AG09319 (cell line): ENCODE measurements at places on chromosomes 1 and 21.

- no peak for DNase-seq
Measured at GRCh38 chr1:183931646-183932271, 105.8 kb downstream of the COLGALT2 start.

- no peak for DNase-seq
Measured at GRCh38 chr21:45040157-45040711, 34.1 kb upstream of the ADARB1 start.

- no peak for DNase-seq
Measured at GRCh38 chr1:91245435-91245834, 159.2 kb downstream of the HFM1 start.

GRCh38 chr1:199029855-199030254 is 391.0 kb downstream of the PTPRC start:
- DNase-seq, result no peak

GRCh38 chr1:115090186-115090490 is 835 bp upstream of the TSPAN2 start:
- DNase-seq, result no peak

GRCh38 chr1:175920381-175920780 is 177.0 kb upstream of the TNR start:
- no peak for DNase-seq

GRCh38 chr1:102085896-102086295 is 89.2 kb upstream of the OLFM3 start:
- no peak for DNase-seq

- DNase-seq, result no peak
Measured at GRCh38 chr21:33940164-33940880, 24.7 kb upstream of the ATP5PO start.

DNA sequence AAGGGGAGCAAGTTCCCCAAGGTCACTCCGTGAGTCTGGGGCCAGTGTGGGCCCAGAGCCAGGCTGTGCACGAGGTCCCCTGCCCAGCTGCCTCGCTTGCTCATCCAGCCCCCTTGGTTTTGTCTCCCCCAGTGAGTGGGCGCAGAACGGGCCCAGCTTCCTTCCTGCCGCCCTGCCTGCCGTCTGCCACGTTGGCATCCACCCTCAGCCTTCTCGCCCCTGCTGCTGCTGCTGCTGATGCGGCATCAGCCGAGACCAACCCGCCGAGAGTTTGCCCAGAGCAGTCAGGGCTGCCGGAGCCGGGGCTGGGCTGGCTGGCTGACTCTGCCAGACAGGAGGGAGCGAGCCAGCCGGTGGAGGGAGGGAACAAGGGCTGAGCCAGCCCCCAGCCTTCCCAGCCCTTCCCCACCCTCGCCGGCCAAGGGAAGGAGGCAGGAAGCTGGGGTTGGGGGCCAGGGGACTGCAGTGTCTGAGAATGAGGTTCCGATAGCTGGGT is 31.4 kb upstream of the WASF2 start:
- no peak for DNase-seq

DNA sequence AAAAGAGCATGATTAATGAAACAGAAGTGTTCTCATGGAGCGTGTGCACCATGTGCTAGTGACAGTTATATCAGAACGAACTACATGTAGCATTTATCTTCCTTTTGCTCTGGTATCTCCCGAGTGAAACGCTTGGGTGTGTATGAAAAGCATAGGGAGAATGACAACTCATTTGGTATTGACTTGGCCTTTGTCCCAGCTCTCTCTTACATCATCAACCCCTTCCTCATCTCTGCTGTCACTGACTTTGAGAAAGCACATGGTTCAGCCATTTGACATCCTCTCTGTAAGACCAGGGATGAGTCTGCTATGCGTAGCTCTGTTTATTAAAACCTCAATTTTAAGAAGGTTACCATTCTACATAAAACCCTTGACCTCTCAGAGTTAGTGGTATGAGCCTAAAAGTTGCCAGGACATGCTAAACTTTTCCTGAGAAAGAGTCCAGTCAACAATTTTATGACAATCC is 201.0 kb downstream of the NRIP1 start:
- DNase-seq, result no peak

DNA sequence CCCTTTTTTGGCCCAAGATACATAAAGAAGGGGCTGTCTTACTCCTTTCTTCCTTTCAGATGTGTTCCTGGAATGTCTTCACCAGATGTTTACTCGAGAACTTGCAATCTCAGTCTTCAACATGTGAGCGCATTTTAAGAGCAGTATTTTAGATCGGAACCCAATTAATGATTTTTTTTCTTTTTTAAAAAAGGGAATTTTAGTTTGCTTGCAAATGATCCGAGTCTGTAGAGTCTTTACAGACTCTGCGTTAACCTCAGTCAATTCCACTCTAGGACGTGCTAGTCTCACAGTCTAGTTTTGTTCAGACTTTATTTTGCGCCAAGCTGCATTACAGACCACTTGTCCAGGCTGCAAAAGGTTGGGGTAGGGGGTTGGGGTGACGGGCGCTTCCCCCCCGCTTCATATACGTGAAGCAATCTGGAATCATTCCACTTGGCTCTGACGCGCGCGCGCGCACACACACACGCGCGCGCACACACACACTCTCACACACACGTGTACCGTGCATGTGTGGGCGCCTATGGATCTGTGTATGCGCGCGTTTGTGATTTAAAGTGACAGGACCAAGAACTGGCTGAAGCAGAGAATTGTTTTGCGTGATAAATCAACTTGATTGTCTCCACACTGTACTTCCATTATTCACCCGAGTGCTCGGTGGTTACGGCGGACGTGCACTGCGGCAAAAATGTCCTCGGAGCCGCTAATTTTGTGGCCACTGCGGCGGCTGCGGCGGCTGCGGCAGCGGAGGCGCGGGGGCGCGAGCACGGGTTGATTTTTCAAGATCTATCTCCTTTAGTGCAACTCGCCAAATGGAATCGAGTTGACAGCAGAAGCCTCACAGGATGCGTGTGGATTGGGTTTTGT is 25.6 kb upstream of the NFIA start:
- DNase-seq, result no peak

DNA sequence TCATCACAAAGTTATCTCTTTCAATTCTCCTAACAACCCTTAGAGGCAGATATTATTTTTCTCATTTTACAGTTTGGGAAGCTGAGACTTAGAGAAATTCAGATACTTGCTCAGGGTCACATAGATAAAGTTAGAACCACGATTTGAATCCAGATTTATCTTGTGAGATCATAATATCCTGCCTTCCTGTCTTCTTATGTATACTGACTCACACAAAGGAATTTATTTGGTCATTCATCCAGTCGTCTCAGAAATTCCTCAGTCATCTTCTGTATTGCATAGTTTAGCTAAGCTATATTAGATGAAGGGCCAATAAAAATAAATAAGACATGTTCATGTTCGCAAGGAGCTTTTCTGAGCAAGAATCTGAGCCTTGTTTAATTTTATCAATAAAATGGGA is 35.8 kb upstream of the RUNX1 start:
- DNase-seq, result peak; percentile 56
